Stimulated activated CD4-positive, alpha-beta T cell treated with anti-CD3 and anti-CD28 coated beads, TNF-alpha, amount 100 ng/mL, for 48 hours (primary cell): ENCODE measurements at places on chromosomes 2 and 18.

DNA sequence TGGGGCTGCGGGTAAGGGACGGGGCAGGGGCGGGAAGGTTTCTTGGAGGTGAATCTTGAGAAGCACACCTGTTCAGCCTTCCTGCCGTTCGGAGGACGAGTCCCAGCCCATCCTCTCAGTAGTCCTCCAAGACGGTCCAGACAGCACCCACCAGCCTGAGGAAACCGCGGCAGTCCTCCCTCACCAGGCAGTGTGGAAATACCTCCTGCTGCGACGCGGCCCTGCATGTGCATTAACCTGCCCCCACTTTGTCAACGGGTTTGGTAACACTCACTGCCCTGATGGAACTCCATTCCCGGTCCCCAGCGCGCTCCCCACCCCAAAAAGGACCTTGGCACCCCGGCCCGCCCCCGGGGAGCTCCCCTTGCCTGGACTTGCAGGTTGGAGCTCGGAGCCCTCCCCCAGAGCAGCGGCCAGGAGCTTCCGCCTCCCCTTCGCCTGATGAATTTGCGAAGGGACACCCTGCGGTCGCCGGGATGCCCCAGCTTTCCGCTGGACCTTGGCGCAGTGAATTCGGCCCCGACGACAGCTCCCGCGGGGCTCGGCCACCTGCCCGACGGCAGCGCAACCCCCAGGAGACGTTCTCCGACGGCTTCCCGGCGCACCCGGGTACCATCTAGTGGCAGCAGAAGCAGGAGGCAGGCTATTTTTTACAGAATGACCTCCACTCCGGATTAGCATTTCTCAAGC is 31.5 kb downstream of the ACVR1C start:
- DNase-seq = peak; percentile 53

- no peak for DNase-seq
These were observed 22.7 kb upstream of the MYO1B start for GRCh38 chr2:191222507-191222906.

DNA sequence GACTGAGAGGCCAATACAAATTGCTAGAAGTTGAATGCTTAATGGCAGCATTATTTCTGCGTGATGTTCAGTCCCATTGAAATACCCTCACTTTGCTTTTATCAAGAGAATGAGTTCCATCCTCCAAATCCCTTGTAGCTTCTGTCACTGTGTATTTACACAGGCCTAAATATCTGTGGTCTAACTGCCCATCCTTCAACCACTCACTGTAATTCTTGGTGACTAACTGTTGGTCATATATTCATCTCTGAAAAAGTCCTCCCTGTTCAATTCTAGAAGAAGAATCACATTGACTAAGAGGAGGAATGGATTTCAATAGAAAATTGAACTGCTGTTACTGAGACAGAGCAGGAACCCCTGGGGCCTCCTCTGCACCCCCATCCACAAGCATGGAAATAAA is 74.2 kb upstream of the L3MBTL4 start:
- no peak for DNase-seq

- DNase-seq = no peak
These were observed 30.3 kb downstream of the C2orf42 start for GRCh38 chr2:70160545-70160944.

DNA sequence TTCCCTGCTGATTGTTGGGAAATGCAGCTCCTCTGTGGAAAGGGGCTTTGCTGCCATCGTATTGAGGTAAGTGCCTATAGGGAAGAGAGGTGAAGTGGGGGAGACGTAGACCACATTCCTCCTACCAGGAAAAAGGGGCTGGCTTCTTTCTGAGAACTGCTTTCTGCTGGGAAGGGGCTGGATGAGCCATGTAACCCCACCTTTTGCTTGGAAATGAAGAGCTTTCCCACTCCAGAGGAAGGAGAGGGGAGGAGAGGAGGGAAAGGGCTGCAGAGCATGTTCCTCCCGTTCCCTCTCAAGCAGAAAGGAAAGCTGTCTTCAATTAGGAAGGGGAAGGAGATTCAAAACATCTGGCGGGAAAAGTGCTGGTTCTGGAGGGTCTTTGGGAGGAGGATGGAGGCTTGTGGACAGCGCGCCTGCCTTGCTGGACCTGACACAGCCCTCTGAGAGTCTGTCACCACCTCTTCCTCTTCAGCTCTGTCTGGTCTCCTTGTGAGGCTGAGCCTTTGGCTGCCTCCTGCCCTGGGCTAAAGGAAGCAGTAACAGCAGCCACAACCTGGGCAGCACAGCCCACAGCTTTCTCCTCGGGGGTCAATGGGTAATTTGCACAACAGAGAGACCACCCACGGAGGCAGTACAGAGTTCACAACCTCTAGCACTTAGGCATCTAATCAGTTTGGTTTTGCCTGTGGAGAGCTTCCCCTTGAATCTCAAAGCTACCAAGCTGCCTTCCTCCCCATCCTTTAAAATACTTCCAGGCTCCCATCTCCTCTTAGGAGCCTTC is 410.0 kb upstream of the TNP1 start:
- no peak for DNase-seq

DNA sequence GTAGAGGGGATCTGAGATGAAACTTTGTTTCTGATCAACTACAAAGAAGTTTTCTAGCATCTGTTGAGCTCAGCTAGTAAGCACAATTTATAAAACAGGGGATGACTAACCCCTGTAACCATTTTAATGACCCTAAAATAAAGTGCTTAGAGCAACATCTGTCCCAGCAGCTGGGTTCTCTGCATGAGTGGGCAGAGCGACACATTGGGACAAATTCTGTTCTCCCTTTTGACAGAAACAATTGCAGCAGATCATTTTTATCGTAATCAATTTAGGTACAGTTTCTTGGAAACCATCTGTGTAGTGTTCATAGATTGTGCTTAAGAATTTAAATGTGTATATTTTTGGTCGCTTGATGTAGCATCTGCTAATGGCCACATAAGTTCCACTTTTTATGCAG is 678.0 kb downstream of the RNF144A start:
- DNase-seq = no peak

DNA sequence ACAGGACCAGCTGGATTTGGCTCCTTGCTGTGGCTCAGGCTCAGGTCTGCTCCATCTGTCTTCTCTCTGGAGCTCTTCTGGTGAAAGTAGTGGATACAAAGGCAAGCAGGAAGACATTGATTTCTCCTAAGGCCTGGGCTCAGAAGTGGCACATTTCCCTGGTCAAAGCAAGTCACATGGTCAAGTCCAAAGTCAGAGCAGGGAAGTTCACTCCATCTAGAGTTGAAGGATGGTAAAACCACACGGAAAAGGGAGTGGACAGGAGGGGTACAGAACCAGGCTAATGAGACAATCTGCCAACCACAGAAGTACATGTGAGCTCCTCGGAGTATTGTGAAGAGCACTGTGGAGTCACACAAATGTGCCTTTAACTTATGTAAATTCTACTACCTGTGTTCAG is 66.1 kb downstream of the MARCO start:
- no peak for DNase-seq

- no peak for DNase-seq
These were observed 356.9 kb upstream of the KLHL29 start for GRCh38 chr2:23028106-23028505.

DNA sequence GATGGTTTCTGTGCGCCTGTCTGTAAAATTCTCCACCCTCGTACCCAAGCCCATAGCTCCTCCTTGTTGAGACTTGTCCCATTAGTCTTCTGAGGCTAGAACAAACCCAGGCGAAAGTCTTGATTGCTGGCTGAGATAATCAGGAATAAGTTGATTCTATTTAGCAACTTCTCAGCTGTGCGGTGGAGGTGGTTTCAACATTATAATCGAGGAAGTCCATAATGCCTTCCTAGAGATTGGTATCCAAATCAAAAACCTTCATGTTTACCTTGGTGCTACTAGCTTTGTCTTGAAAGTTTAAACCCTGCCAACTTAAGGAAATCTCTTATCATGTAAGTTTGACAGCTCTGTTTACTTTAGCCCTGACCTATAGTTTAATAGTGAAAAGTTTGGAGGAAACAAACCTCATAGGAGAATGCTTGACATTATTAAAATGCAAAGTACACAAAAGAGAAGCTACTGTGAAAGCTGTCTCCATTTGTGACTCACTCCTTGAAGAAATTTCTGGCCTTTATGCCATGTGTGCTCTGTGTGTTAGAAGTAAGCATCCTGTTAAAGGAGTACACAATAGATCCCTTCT is 36.6 kb upstream of the DSC1 start:
- no peak for DNase-seq

DNA sequence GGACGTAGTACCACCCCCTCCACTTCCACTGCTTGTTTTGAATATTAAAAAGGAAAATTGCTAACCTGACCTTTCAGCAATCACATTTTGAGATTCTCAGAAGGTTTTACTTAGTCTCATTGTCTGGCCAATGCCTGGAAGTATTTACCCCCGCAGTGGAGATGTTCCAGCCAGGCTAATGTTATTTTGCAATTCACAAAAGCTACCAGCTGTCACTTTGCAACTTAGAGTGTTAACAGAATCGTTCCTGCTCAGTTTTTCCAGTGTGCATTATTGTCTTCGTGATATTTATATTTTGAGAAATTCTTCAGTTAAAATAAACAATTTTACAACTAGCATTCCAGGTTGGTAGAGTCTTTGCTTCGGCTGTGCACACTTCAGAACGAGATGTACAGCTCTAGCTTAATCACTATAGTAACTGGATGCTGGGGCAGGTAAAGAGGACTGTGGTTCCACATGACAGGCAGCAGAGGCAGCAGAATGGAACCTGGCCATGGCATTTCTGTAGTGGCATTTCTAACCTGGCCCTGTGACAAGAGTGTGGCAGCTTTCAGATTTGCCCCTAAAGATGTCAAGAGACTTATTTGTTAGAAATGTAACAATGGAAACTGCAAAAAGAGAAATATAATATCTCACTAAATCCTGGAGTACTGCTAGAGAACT is 85.1 kb downstream of the DTNA start:
- DNase-seq = no peak

DNA sequence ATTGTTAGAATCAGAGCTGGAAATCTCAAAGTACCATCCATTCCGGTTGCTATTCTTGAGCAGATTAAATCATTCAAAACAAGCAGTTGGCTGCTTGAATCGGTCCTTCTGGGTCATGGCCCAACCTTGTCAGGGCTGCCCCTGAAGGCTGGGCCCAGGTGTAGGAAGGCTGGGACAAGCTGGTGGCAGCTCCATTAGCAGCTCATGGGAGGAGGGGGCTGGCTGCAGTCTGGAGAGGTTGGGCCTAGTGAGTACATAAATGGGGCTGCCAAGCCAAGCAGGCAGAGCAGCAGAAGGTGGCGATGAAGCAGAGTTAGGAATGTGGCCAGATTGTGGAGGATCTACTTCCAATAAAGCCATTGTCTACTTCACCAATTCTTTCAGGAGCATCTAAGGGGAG is 81.4 kb downstream of the ADCYAP1 start:
- no peak for DNase-seq

- DNase-seq = no peak
These were observed 20.2 kb downstream of the PSTPIP2 start for GRCh38 chr18:46051731-46052461.

- DNase-seq = no peak
These were observed 21.3 kb upstream of the BOD1L2 start for GRCh38 chr18:57125627-57126026.

- no peak for DNase-seq
These were observed 86.1 kb upstream of the SRD5A2 start for GRCh38 chr2:31666878-31667277.

- DNase-seq = no peak
These were observed 33.5 kb upstream of the REL start for GRCh38 chr2:60847854-60848253.

DNA sequence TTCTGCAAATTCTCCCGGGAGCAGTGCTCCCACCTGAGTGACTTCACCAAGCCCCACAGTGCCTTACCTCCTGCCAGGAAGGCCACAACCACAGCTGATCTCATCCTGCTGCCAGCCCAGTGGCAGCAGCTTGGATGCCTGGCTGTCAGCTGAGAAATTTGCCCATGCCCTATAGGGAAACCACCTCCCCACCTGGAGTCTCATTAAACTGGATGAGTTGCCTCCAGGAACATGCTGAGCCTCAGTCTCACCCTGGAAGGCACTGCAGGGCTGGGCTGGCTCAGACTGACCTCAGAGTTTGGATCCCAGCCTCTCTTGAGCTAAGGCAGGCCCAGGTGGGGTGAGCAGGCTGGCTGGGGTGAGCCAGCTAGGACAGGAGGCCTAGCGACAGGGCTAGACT is 23.3 kb downstream of the REEP1 start:
- no peak for DNase-seq

GRCh38 chr2:102034683-102035548 is 43.2 kb downstream of the IL1R2 start:
- DNase-seq = no peak

DNA sequence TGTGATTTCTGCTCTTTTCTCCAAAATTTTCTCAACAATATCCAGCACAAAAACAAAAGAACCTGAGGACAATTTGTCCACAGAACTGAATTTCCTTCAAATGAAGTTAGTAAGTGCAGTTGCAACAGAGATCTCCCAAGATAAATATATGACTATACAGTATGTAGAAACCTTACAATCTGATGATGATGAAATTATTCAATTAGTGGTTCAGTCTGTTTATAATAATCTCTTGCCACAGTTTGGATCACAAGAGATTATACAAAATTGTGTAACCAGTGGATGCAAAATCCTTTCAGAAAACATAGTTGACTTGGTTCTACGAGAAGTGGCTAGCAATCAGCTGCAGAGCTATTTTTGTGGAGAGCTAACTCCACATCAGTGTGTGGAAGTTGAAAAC is 68.7 kb downstream of the FSIP2 start:
- DNase-seq = no peak

- no peak for DNase-seq
These were observed 25.4 kb downstream of the NPAS2 start for GRCh38 chr2:100845141-100845991.

DNA sequence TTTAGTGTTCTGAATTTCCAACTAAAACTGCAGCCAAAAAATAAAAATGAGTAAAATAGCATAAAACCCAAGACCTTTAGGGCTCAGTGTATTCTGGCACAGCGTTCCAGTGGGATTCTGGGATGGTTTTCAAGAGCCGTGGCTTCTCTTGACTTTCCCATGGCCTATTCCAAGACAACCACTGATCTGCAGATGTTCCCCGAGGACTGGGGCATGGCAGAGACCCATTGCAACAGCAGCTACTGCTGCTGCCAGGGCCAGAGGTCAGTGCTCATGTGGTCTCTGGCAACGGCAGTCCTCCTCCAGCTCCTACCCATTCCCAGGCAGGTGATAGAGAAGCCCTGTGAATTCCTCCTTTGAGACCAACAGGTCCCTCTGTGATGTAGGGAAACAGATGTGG is 26.8 kb downstream of the TNP1 start:
- DNase-seq = no peak

DNA sequence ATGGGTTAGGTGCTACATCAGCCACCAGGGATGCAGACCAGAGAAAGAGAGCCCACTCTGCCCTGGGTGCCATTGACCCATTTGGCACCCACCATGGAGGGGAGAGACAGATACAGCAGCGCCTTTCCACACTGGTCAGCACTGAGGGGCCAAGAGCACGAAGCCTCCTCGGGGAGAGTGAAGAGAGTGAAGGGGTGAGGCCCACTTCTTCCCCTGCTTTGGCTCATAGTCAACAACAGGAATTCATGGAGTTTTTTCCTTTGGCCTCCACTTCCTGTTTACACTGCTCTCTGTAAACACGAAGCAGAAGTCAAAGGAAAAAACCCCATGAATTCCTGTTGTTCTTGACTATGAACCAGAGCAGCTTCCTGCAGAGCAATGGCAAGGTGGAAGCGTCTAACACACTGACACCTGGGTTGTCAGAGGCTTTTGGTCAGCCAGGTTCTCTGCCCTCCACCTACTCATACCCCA is 80.0 kb downstream of the CCDC93 start:
- DNase-seq = no peak

- no peak for DNase-seq
These were observed 272.9 kb downstream of the SLC8A1 start for GRCh38 chr2:40178971-40179370.

GRCh38 chr2:48829036-48829435 is 73.5 kb upstream of the LHCGR start:
- DNase-seq = no peak

GRCh38 chr2:201532686-201533304 is 81.3 kb downstream of the STRADB start:
- DNase-seq = no peak
